ENCODE measurements at places on chromosomes 2 and 18. TPM values are rescaled to one million over a fixed set of nuclear protein-coding genes. Genes with fewer than 3 reads are reported as not detected.

DNA sequence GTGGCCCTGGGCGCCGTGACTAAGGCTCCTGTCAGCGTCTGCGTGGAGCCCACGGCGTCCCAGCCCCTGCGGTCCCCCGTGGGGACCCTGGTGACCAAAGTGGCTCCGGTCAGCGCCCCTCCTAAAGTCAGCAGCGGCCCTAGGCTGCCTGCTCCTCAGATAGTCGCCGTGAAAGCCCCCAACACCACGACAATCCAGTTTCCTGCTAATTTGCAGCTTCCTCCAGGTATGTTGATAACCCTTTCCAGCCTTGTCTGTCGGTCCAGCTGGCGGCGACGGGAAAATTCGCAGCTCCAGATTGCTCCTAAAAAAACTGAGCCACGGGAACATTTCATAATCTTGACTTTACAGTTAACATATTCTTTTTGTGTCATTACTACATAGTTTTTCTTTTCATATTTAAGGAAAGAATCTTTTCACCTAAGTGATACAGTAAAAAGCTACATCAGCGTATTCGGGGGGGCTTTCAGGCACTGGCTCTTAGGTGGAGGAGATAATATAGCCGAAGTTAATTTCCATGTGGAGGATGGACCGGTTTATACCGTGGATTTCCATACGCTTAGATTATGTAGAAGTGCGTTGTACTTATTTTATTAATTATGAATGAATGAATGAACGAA lies 916 bp downstream of the TAF4B start:
- no peak for DNase-seq

- no peak for DNase-seq
These were observed 126.8 kb downstream of the GLI2 start for GRCh38 chr2:120862201-120863060.

- no peak for DNase-seq
These were observed 91.1 kb downstream of the TTC32 start for GRCh38 chr2:19810637-19811036.

DNA sequence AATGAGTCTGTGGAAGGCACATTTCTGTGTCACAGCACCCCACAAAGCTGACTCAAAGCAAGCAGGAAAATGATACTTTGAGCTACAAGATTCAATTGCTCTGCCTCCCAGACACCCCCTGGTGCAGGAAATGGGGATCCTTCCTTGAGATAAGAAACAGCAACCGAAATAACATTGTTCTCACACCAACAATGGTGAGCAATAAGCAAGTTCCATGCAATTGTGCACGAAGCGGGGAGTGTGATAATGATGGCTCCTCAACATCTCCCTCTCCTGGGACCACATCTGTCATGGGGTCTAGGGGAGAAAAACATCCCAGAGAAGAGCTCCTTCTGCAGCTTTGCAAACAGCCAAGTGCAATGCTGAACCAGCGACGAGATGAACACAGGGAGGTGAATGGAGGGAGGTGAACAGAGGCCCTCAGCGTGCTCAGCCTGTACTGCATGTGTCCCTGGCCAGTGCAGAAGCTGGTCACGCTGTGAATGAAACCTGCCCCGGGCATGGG lies 67.7 kb downstream of the PDCL3 start:
- DNase-seq: no peak

- DNase-seq: no peak
These were observed 38.6 kb upstream of the PLB1 start for GRCh38 chr2:28457237-28457636.

DNA sequence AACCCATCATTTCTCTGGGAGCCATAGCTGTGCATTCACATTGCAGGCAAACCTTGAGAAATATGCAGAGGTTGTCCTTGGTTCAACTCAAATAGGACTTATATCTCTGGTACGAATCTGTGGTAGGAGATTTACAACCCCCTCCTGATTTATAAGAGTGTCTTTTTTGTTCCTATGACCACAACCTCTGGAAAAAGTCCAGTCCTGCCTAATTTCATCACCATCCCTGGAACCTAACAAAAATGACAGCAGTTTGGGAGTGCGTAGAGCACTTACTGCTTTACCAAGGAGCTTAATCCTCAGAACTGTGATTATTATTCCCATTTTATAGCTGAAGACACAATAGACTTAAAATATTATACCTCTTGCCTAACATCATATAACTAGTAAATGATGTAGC lies 66.5 kb downstream of the VWC2L start:
- no peak for DNase-seq

DNA sequence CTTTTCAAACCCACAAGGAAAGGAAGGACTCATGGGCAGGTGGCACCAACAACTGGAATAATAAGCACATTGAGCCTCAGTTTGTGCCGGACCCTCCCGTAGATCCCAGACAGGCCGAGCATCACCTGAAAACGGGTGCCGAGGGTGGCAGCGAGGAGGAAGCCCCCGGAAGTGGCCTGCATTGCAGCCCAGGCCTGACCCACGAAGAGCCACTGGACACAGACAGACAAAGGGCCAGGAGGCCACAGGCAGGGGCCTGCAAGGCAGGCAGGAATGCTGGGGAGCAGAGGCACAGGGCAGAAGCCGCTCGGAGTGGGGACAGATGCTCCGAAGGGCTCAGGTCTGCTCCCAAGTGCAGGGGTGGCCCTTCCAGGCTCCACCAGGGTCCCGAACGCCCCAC lies 31.7 kb downstream of the MTERF4 start:
- DNase-seq: no peak

GRCh38 chr18:50374220-50374752 lies 560 bp upstream of the SKA1 start:
- DNase-seq: no peak

DNA sequence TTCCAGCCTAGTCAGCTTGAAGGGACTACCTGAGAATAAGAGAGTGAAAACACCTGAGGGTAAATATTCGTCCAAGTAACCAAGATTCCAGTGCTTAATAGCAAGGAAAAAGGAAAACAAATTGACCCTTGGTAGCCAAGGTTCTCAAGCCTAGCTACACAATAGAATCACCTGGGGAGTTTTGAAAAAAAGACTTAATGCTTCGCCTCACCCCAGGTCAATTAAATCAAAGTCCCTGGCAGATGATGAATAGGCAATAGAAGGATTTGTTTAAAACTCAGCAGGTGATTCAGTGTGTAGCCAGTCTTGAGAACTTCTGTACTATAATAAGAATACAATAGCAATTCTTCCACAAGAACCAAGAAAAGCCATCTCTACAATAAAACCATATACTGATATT lies 500.2 kb downstream of the XIRP2 start:
- DNase-seq: no peak

GRCh38 chr2:215812966-215813365 lies 200.4 kb downstream of the MREG start:
- DNase-seq: no peak

DNA sequence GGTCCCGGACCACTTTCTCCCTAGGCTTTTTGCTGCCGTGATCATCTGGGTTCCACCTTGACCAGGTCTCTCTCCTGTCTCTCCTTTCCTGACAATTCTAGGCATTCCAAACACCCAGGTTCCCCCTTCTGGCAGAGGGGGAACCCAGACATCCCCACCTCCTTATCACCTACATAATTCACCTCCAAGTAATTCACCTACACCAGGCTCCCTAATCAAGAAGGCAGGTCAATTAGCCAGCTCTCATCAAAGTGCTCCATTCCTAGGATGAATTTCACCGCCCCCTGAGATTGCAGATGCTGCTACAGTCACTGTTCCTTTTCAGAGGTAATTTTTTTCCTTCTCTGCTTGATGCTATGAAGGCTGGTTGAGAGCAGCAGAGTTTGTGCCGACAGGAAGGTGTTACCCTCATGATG lies 42.3 kb upstream of the ATG16L1 start:
- DNase-seq: no peak

- DNase-seq: no peak
These were observed 698.1 kb upstream of the CDH2 start for GRCh38 chr18:28875059-28875458.

- DNase-seq: no peak
These were observed 313.2 kb downstream of the NR4A2 start for GRCh38 chr2:156019341-156019740.

DNA sequence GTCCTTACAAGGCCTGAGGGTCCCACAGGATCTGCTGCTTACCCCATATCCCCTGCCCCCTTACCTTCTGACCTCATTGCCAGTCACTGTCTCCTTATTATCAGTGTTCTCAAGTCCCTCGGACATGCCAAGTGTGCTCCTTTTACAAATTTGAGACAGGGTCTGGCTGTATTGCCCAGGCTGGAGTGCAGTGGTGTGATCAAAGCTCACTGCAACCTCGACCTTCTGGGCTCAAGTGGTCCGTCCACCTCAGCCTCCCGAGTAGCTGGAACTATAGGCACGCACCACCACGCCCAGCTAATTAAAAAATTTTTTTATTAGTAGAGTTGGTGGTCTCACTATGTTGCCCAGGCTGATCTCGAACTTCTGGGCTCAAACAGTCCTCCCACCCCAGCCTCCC lies 141.0 kb downstream of the PHLPP1 start:
- DNase-seq: no peak

DNA sequence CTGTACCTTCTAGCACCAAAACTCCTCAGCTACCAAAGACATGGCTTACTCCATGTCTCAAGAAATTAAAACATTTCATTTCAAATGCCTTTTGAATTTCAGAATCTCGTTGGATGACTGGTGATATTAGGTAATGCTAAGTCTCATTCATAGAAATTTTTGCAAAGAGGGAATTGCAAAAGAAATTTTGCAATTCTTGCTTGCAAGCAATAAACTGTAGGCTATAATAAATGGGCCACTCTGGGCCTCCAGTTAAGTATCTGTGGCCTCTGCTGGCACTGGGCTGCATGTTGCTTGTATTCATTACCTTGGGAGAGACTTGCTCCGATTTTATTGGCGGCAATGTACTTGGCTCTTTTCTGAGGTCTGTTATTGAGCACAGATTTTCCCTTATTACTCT lies 2.8 kb upstream of the LCLAT1 start:
- DNase-seq: no peak

DNA sequence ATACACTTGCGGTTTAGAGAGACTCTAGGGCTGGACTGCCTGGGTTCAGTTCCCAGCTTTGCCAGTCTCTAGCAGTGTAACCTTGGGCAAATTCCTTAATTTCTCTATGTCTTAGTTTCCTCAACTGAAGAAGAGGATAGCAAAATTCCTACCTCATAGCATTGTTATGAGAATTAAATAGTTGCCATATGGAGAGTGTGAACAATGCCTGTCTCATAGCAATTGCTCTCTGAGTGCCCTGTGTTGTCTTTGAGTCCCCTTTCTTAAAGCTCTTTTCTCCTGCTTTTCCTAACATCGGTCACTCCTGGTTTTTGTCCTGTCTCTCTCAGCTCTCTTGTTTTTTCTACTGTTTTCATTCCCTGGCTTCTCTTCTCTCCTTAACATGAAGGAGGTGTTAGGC lies 116.8 kb upstream of the ALPP start:
- no peak for DNase-seq

GYPC gene
- 308 TPM for total RNA-seq

RGPD4 gene
- total RNA-seq: not detected

HES6 gene
- 7.2 TPM for total RNA-seq

LIPG gene
- 123 TPM for total RNA-seq

IGFBP5 gene
- 23.4 TPM for total RNA-seq

FNDC4 gene
- 34.3 TPM for total RNA-seq
